ENCODE measurements at places on chromosomes 13 and 19. TPM values are rescaled to one million over a fixed set of nuclear protein-coding genes. Genes with fewer than 3 reads are reported as not detected.

The SOX1 gene
- not detected for total RNA-seq

The C1QTNF9 gene
- not detected for total RNA-seq

The PCDH9 gene
- 34.6 TPM for total RNA-seq

The IGFLR1 gene
- total RNA-seq, result 2.3 TPM

The MTUS2 gene
- total RNA-seq, result 0.05 TPM

The SERTAD1 gene
- 13.8 TPM for total RNA-seq

The NLRP7 gene
- total RNA-seq, result not detected

The SLAIN1 gene
- not detected for total RNA-seq

The REX1BD gene
- total RNA-seq, result 59.4 TPM

The KLK15 gene
- total RNA-seq, result not detected

DNA sequence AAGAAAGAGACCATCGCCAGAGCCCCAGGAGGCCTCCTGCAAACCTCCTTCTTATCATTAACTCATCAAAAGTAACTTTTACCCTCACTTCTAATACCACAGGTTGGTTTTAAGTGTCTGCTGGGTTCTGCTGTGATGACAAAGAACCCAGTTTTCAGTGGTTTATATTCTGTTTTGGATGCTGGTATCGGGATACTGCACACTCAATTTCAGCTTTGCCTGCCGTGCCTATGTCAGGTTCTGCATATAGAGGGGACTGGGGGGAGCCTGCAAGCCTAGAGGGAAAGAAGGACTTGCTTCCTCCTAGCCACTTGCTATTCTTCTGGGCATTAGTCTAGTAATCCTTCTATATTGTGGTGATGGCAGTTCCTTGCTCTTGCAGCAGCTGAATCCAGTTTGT is 242.4 kb downstream of the KCNRG start:
- DNase-seq, result no peak

DNA sequence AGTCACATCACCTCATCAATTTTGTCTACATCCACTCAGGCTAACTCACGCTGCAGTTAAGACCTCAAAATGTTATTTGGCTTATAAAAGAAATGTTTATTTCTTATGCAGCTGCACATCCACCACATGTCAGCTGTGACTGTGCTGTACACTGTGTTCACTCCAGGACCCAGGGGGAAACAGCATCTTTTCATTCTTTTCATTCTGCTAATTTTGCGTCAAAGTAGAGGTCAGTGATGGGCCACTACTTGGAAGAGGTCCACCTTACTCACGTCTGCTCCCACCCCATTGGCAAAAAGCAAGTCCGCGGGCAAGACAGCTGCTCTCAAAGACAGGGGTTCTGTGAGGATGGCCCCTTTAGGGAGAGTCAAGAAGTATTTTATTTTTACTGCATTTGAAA is 4.5 kb upstream of the DCT start:
- no peak for DNase-seq

DNA sequence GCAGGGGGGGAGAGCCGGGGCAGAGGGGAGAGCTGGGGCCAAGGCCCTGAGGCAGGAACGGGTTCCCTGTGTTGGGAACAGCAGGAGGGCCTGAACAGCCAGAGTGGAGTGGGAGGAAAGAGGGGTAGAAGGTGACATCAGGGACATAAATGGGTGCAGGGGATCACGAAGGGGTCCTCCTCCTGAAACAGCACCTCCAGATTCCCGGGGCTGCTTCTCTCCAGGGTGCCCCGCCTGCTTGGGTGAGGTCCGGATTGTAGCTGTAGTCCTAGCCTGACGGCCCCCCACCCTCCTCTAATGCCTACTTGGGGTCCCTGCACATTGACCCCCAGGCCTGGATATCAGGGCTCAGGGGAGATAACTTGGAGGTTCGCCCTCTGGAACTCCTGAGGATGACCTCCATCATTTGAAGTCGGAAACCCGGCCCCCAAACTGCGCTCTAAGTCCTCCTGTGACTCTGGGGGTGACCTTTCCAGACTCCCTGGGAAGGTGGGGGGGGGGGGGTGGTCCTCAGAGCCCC is 473 bp upstream of the SCN1B start:
- DNase-seq, result no peak

DNA sequence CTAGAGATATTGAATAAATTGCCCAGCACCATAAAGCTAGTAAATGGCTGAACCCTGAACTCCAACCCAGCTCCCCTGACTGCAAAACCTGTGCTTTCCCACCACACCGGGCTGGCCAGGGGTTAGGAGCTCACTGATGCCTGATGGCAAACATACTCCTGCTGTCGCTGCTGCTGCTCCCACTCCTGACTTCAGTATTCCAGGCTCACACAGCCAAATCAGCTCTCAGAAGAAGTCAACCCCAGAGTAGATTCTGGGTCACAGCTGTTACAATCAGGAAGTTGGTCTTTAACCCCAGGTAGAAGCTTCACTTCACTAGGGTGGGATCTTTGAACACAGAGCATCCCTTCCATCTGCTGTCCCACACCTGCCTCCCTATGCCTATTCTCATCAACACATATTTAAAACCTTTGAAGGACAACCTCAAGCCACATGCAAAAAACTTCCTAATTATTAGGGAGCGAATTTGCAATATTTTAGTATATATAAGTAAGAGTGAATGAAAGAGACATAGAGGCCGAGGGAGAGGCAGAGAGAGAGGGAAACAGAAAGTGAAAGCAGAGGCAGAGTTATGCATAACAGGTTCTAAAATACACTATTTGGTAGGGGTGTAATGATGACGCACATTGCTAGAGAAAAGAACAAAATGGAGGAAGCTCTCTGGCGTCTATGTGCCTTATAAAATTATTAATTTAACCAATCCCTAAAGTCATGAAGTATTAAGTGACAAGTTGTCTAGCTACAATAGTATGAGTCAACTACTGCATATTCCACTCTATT is 99.4 kb upstream of the SERP2 start:
- no peak for DNase-seq

DNA sequence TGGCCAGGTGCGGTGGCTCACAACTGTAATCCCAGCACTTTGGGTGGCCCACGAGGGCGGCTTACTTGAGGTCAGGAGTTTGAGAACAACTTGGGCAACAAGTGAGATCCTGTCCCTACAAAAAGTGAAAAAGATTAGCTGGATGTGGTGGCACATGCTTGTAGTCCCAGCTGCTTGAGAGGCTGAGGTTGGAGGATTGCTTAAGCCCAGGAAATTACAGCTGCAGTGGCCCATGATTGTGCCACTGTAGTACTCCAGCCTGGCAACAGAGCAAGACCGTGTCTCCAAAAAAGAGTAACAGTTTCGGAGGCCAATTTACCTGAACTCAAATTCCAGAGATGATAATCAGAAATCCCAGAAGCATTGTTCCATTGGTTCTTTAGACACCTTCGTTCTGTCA is 4.4 kb downstream of the ZNF473 start:
- DNase-seq, result no peak

GRCh38 chr19:47084879-47085439 is 28.6 kb downstream of the ZC3H4 start:
- DNase-seq, result no peak

DNA sequence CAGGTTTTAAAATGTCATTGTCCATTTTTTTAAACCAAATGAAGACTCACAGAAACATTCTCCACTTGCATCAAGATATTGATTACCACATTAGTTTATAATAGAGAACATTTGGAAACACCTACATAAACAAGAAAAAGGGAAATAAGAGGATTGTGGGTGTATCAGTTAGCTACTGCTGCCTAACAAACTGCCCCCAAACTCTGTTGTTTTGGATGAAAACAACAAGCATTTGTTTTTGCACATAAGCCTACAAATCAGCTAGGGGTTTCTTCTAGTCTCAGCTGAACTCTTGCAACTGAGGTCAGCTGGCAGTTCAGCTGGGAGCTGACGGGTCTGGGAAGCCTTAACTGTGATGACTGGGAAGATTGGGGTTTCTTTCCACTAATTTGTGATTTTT is 464.4 kb downstream of the COG6 start:
- no peak for DNase-seq

DNA sequence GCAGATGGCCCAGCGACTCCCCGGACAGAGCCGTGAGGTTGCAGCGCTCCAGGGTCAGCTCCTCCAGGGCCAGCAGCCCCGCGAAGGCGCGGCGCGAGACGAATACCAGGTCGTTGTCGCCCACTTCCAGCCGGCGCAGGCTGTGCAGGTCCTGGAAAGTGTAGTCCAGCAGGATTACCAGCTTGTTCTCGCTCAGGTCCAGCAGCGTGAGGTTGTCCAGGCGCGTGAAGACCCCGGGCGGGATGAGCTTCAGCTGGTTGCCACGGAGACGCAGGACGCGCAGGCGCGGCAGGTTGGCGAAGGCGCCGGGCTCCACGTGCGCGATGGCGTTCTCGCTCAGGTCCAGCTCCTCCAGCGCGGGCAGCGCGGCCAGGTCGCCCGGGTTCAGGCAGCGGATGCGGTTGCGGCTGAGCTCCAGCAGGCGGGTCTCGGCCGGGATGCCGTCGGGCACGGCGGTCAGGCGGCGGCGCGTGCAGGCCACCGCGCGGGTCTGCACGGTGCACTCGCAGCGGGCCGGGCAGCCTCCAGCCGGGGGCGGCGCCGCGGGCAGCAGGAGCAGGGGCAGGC is 9.3 kb upstream of the PEAK3 start:
- DNase-seq, result no peak

- no peak for DNase-seq
Measured at GRCh38 chr13:32752997-32753606, 166.8 kb downstream of the PDS5B start.

DNA sequence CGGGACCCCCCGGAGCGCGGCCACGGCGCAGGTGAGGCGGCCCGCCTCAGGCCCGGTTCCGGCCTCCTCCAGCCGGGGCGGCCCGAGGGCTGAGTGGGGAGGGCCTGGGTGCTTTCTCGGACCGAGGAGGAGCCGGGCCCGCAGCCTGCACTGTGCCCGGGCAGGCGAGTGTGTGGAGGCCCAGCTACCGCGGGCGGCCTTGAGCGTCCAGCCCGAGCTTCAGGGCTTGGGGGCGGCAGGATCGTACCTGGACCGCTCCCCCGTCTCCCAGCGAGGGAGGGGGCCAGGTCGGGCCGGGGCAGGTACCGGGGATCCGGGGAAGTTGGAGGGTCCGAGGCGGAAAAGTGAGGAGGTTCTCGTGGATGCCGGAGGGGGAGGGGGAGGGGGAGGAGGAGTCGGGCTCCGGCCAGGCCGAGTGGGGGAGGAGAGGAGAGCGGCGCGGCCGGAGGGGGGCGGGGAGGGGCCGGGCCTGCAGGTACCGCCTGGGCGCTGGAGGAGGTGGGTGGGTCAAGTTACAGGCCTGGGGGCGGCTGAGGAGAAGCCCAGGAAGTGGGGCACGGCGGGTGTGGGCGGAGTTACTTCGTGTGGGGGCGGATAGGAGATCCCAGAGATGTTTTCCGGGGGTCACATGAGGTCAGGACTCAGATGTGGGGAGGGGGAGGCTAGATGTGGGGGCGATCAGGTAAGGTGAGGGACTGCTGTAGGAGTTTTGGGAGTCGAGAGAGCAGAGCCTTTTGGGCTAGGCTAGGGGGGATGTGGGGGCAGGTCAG is 545 bp downstream of the NACC1 start:
- no peak for DNase-seq

DNA sequence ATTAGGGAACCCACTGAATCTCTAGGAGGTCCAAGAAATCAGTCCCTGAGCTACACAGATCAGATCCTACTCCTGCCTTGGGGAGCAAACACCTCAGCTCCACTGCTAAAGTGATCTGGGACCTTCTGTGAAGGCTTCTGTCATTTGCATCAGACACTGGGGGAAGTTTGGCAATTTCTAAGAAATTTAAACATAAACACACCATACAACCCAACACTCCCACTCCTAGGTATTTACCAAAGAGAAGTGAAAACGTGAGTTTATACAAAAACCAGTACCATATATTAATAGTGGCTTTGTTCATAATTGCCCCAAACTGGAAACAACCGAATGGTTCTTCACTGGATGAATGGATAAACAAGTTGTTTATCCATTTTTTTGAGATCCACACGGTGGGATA is 7.3 kb upstream of the TYROBP start:
- no peak for DNase-seq

- DNase-seq, result no peak
Measured at GRCh38 chr19:13207237-13207845, 57.1 kb downstream of the IER2 start.
